ENCODE measurements at places on chromosomes 1 and 21.

DNA sequence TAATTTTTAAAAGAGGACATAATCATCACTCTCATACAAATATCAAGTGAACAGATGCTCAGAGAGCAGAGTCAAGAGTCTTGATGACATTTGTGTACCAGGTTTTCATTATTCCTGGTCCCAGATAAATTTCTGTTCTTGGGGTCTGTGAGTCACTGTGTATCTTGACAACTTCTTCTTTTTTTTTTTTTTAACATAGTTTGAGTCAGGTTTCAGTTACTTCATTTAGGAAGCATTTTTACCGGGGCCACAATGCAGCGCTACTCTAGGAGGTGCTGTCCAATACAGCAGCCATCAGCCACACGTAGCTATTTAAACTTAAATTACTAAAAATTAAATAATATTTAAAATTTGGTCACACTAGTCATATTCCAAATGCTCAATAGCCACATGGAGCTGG lies 188.1 kb upstream of the SAMSN1 start:
- no peak for DNase-seq

DNA sequence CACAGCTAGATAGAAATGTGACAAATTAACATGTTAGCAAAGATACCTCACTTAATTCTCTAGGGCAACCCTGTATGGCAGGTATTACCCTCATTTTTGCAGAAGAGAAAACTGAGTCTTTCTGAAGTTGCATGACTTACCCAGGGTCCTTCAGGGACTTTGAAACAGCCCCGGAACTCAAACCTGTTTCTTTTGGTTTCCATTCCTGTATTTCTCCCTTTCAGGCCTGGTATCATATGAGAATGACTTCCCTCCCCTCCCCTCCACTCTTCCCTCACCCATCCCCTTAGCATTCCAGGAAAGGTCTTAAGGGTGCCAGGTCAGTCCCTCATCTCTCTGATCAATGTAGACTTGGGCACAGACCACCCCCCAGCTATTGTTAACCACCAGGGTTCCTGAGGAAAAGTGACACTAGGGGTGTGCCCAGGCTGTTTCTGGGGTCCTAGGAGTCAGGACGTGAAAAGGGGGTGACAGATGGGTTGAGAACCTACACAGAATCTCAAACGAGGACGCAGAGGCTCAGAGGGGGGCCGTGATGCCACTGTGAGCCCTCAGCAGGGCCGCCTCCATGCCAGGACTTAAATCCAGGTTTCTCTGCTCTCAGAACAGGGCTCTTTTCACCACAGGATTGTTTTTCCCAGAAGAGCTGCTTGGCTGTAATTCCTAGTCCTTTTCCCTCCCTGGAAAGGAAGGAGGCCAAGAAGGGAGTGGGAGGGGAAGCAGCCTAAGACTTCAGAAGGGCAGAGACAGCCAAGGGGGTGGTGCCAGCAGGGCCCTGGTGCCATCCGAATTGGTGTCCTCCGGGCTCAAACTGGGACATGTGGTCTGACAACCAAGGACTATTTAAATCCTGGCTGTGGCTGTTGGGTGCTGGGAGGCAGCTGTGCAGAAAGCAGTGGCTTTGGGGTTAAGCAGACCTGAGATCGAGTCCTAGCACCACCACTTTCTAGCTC lies 2.1 kb upstream of the WASF2 start:
- DNase-seq = no peak

DNA sequence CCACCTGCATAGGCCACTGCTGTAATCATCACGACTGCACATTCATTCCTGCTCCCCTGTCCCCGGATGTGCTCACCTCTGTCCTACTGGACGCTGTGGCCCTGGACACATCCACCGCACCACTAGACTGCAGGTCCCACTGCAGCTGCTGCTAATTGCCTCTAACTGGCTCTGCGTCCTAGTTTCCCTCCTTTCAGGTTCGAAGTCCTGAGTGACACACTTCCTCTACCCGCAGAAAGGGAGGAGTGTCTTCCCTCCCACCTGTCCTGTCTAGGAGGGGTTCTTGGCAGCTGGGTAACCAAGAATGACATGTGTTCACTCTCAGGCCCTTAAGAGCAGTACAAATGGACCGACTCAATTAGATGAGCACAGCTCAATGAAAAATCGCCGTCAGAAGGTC lies 40.5 kb upstream of the ITPKB start:
- DNase-seq = no peak

DNA sequence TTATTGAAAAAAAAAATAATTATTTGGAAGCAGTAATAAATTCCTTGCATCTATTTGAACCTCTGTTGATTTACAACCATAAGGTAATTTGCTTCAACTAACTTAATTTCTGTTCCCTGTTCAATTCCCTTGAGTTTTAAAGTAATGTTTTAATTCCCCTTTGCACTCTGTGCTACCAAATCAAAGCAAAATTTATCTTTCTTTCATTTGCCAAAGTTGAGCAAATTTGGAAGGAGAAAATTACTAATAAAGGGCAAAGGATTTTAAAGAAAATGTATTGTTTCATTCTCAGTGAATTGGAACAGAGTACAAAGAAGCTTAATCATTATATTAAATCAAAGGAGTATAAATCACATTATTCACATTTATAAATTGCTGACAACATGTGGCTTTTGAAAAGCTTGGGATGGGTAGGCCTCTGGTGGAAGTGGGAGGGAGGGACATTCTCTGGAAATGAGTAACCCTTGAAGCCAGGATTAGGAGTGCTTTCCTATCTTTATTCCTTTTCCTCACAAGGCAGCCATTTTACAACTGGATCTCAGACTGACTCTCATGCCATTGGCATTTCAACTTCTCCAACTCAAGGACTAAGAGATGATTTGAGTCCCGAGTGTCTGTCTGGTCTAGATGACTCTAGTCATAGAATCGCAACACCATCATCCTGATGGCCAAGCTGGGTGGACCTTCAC lies 331.6 kb upstream of the DUSP10 start:
- no peak for DNase-seq

DNA sequence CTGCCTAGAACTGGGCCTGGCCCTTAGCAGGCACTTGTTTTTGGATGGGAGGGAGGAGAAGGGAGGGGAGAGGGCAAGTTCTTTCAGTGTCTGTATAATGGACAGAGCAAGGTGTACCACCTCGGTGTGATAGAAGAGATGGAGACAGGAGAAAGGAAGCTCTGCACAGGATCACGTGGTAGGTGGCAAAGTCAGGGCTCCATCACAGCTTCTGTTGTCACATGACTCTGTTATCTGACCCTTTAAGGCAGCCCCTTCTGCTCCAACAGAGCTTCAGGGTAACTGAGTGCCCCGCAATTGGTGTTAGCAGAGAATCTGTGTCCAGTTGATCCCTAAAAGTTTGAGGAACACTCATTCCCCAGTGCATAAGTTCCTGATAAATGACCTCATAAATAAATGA lies 16.5 kb upstream of the ETS2 start:
- DNase-seq = no peak

GRCh38 chr1:172720339-172720738 lies 61.4 kb downstream of the FASLG start:
- DNase-seq = no peak

DNA sequence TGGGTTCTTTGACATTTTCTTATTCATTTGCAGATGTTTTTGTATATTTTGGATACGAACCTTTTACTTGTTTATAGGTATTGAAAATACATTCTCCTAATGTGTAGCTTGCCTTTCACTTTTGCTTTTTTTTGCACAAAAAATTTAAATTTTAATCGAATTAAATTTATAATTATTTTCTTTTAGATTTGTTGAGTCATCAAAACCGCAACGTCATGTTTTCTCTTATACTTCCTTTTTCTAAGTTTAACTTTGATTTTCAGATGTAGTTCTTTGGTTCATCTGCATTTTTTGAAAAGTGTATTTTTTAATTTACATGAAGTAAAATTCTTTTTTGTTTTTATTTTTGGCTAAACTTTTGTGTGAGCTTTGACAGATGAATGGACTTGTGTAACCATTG lies 243.7 kb upstream of the DPYD start:
- no peak for DNase-seq

DNA sequence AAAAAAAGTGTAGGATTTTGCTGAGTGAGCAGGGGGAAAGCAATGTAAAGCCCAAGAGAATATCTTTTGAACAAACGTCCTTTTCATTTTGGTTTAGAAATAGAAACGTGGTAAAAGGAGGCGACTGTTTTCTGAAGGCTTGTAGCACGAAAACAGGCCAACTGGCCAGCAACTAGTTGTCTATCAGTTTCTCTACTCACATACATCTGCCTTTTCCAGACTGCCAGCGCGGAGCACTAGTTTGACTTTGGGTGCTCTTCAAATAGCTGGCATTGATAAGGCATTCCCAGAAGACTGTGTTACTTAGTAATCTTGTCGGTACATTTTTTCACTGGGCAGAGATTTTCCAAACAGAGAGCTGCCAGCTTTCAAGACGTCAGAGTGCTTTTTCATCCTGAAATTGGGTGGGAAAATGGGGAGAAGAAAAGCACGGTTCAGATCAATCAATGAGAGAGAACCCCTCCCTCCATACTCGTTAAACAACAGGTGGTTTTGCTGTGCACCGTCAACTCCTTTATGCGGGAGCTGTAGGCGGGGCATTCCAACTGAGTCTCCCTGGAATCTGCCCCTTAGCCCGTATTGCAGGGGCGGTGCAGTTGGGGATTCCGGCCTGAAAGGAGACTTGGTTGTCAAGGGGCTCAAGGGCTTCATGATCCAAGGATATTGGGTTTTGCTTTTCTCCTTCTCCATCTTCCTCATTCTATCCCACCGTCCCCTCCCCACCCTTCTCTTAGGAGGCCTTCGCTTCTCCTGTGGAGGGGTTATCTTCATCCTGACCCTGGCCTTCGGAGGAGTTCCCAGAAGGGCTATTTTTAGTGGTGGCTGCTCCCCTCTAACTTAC lies 884 bp upstream of the LRRC8C start:
- DNase-seq = no peak

- DNase-seq = no peak
Measured at GRCh38 chr1:116692879-116693278, 25.3 kb upstream of the IGSF3 start.

- no peak for DNase-seq
Measured at GRCh38 chr1:6461538-6462411, 4.2 kb downstream of the TNFRSF25 start.

GRCh38 chr1:19438516-19439195 lies 46.7 kb downstream of the CAPZB start:
- no peak for DNase-seq

- DNase-seq = no peak
Measured at GRCh38 chr1:44812822-44813543, 4.7 kb downstream of the BTBD19 start.

GRCh38 chr21:26519142-26519541 lies 53.9 kb downstream of the CYYR1 start:
- DNase-seq = no peak

- no peak for DNase-seq
Measured at GRCh38 chr1:53526451-53527101, 67.4 kb downstream of the DMRTB1 start.

DNA sequence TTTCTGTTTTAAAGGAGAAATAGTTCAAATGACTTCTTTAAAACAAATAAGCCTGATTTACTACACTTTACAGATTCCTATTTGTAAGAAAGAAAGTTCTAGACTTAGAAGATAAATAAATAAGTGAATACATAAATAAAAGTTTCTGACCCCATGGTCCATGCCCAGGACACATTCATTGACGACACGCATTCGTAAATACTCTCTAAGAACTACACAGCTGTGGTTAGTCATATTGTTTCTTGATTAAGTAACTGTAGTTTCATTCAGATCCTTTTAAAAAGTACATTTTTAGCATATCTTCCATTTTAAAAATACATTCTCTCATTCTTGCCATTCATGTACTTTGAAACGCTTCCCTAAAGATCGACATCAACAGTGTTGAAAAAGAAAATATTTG lies 497.4 kb downstream of the SETD4 start:
- no peak for DNase-seq

GRCh38 chr1:212565079-212565478 lies 43.5 kb upstream of the ATF3 start:
- no peak for DNase-seq

DNA sequence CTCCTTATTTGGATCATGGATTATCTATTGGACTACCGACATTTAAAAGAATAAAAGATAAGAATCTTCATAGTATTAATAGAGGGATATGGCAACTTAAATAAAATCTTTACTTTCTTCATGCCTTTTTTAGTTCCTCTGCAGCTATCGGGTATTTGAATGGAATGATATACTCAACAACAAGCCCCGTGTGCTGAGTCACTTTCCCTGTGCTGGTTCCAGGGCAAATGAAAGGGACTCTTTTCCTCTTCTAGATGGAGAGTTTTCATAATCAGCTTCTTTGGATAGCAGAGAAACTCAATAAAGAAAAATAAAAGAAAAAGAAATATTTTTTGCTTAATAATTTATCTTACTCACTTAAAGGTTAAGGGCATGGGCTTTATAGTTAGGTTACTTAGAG lies 213.7 kb downstream of the LRRC40 start:
- DNase-seq = no peak

DNA sequence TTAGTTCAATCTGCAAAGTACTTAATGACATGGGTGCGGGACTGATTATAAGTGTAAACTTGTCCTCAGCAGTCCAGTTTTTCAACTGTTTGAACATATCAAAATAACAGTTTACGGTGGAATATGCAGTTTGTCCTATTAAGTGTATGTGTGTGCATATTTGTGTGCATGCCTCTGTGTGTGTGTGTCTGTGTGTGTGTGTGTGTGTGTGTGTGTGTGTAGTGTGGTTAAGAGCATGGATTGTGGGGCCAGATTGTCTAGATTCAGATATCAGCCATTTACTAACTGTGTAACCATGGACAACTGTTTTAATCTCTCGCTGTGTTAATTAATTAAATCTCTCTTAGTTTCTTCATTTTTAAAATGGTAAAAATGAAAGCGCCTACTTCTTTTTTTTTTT lies 39.0 kb downstream of the NEXN start:
- DNase-seq = no peak

- DNase-seq = no peak
Measured at GRCh38 chr1:78146205-78146771, 100.5 kb downstream of the GIPC2 start.

- DNase-seq = no peak
Measured at GRCh38 chr1:172637522-172637921, 21.4 kb upstream of the FASLG start.

GRCh38 chr1:3717041-3717714 lies 35.1 kb upstream of the CCDC27 start:
- DNase-seq = no peak

Measured in activated naive CD4-positive, alpha-beta T cell treated with anti-CD3 and anti-CD28 coated beads, Interleukin-2, amount 50 U/mL, for 72 hours (primary cell).